ENCODE measurements at places on chromosomes 11 and 22. TPM values are rescaled to one million over a fixed set of nuclear protein-coding genes. Genes with fewer than 3 reads are reported as not detected.

GRK2 gene
- 53.3 TPM for total RNA-seq

HBB gene
- total RNA-seq = 550 TPM

ASCL2 gene
- total RNA-seq = 0.69 TPM

GGTLC3 gene
- not detected for total RNA-seq

TUB gene
- 138 TPM for total RNA-seq

NCF4 gene
- total RNA-seq = 3.0 TPM

MS4A4A gene
- total RNA-seq = 2.1 TPM

ISX gene
- total RNA-seq = not detected

F2 gene
- not detected for total RNA-seq

CBX7 gene
- 9.0 TPM for total RNA-seq

SHANK3 gene
- total RNA-seq = 13.6 TPM

GRIK4 gene
- total RNA-seq = 8.5 TPM

ADSL gene
- 57.7 TPM for total RNA-seq

OR51B5 gene
- 0.46 TPM for total RNA-seq

Data from diencephalon (tissue), 1 donor.